ENCODE measurements at places on chromosomes 4 and X. TPM values are rescaled to one million over a fixed set of nuclear protein-coding genes. Genes with fewer than 3 reads are reported as not detected.

- DNase-seq, result peak; percentile 30
These were observed 2.5 kb downstream of the PGRMC1 start for GRCh38 chrX:119238557-119238956.

The POU3F4 gene
- not detected for total RNA-seq

The FDCSP gene
- not detected for total RNA-seq

DNA sequence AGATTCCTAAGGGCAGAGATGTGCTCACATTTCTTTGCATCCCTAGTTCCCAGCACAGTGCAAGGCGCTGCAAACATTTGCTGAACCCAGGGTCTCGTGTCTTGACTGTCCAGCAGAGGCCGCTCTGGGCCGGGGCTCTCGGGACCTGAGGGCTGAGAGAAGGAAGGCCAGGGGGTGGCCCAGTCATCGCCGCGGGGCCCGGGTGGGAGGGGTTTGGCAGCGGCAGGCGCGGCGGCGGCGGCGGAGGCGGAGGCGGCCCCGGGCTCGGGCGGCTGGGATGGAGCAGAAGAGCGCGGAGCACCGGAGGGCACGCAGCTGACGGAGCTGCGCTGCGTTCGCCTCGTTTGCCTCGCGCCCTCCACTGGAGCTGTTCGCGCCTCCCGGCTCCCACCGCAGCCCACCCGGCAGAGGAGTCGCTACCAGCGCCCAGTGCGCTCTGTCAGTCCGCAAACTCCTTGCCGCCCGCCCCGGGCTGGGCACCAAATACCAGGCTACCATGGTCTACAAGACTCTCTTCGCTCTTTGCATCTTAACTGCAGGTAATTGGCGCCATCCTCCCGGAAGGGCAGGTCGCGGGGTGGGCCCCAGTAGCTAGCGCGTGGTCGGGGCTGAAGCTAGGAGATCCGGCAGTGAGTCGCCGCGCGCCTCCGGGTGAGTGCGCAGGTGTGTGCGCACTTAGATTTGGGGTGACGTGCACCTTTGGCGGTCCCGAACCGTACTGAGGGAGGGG is at the start of gene PARM1:
Gene PARM1, plus strand, starts transcription at position 285 of the 730 bp plus-strand sequence. Its CDS starts 212 bp downstream, at position 497.
- DNase-seq, result peak; percentile 80

GRCh38 chrX:347351-348117 is 28.9 kb upstream of the GTPBP6 start:
- DNase-seq, result no peak

The SSR4 gene
- 387 TPM for total RNA-seq

The SLC26A1 gene
- total RNA-seq, result 0.61 TPM

GRCh38 chr4:78652282-78652876 is 100.8 kb downstream of the ANXA3 start:
- no peak for DNase-seq

The CT45A2 gene
- not detected for total RNA-seq

All from NCI-H460 (cell line).